ENCODE measurements at places on chromosomes 2 and 18.
A peak's percentile ranks its signal among the peaks of the same experiment; 100 is the strongest.

- DNase-seq, result no peak
Observed at GRCh38 chr2:207929923-207930322, 95.4 kb downstream of the PLEKHM3 start.

DNA sequence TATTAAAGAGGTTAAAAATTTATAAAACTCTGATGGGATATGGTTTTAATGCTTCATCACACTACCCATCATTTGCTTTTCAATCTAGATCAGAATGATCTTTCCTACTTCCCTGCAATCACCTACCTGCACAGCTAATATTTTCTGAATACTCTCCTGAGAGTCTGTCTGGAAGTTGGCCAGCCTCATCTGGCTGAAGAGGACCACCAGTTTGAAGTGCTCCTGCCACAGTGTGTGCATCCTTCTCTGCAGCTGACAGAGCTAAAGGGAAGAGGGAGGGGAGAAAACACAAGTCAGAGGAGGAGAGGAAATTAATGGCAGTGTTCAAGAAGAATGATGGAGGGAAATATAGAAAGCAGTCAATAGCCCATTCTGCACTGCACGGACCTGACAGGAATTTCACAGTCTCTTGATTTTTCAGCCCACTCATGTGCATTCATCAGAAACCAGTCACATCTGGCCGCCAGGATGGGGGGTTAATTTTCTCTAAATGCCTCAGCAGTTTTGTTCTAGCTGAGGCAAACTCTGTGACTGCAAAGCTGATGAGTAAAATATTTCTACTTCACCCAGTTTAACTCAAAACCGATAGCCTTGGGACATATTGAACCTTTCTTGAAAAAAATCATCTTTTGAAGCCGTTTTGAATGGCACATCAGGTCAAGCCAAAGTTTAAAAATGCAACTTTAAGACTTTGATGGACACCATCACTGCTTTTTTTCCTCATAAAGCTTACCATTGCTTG lies 201.8 kb upstream of the KLHL14 start:
- DNase-seq, result peak; percentile 14

- DNase-seq, result no peak
Observed at GRCh38 chr18:41324020-41324791, 630.8 kb upstream of the PIK3C3 start.

- DNase-seq, result no peak
Observed at GRCh38 chr2:168781191-168781817, 21.1 kb upstream of the NOSTRIN start.

- no peak for DNase-seq
Observed at GRCh38 chr2:7052404-7052803, 135.2 kb downstream of the RNF144A start.

GRCh38 chr2:79370976-79371538 lies 141.8 kb upstream of the CTNNA2 start:
- DNase-seq, result no peak

DNA sequence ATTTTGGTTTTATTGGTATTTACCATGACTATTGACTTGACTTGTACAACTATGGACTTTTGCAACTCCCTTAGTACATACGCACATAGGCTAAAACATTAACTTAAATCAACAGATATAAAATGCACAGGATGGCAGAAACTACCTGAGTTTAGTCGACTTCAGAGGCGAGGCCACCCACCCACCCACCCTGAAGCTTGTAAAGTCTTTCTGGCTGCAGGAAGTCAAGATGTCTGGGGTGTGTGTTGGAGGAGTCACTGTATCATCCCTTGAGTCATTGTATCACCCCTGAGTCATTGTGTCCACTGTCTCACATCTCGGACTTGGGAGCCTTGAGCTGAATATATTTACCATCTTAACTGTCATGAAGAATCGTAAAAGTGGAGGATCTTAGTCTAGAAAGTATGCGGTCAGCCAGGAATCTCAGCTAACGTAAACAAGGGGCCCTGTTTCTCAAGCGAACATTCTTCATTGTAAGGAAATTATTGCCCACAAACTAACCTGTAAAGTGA lies 140.0 kb upstream of the ST6GAL2 start:
- DNase-seq, result no peak

DNA sequence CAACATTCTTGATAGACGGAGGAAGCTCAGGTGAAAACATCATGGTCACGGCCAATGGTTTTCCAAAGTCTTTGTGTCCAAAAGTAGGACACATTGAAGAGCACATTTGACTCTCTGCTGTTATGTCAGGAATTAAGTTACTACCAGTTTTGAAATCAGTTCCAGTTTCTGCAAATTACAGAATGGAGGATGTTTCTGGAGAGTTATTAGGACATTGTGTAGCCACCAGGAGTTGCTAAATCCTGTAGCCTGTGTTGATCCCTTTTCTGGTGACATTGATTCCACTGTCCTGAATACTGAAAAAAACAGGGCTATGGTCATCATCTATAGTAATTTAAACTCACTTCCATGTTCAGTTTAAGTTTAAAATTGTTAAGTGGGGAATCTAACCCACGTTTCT lies 15.3 kb downstream of the UPP2 start:
- no peak for DNase-seq

GRCh38 chr2:174052584-174052976 lies 87.4 kb upstream of the SP3 start:
- DNase-seq, result no peak

GRCh38 chr2:146385031-146385430 lies 1459.8 kb upstream of the ACVR2A start:
- no peak for DNase-seq

DNA sequence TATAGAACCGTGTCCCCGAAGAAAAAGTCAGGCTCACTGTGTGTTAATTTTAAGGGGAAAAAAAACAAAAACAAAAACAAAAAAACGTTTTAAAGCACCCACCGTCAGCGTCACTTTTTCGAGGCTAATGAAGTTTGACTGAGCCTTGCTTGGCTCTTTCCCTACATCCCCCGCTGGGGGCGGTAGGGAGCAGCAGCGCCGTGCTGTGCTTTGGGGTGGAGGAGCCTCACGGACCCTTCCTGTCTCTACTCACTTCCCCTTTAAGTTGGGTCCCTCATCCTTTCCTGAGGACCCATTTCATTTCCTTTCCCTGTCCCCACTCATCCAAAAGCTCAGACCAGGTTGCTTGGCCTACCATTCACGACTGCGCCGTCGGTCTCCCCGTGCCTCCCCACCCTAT lies 82.8 kb upstream of the RPL31 start:
- no peak for DNase-seq
